ENCODE measurements at places on chromosomes 2 and 18.

DNA sequence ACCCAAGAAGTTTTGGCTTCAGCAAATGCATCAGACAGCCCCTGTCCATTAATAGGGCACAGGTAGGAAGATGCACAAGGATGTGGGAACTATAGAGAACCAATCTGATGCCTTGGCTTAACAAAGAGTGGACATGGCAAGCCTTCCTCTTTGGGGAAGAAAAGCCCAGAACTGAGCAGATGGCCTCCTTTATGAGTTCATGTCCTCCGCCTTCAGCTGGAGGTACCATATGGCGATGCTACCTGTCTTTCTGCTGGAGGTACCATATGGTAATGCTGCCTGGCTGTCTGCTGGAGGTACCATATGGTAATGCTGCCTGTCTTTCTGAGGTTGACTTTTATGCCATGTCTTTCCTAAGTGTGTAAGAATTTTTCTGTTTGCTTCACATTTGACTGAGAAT lies 6.0 kb downstream of the RETREG2 start:
- DNase-seq = no peak

- no peak for DNase-seq
Measured at GRCh38 chr2:218017211-218018053, 14.6 kb upstream of the TNS1 start.

GRCh38 chr2:191859681-191860080 lies 12.8 kb upstream of the CAVIN2 start:
- no peak for DNase-seq

DNA sequence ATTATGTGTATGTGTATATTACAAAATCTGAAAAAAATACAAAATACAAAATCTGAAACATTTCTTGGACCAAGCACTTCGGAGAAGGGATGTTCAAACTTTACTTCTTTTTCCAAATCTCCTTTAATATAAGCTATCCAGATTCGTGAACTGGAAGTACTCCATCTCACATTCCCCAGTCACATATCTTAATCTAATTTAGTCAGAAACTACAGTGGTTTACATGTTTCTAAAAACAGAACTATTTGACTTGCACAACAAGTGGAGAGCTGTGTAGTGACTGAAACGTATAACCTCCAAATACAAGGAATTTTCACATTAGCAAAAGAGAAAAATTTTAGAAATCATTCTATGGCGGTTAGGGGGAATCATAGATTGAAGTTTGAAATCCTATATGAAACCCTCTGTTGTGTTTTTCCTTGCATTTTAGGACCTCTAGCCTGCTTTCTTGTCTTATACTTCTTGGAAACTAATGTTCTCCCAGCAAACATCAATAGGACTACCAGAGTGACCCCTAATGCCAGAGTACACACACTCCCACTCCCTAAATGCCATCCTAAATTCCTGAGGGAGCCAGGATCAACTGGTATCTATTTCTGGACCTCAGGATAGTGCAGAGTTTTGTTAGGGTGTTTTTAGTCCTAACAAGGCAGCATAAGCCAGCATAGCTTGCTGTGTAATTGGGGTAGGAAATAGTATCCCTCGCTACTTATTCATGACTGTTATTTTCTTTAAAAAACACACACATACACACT lies 30.2 kb upstream of the ROCK1 start:
- DNase-seq = no peak

DNA sequence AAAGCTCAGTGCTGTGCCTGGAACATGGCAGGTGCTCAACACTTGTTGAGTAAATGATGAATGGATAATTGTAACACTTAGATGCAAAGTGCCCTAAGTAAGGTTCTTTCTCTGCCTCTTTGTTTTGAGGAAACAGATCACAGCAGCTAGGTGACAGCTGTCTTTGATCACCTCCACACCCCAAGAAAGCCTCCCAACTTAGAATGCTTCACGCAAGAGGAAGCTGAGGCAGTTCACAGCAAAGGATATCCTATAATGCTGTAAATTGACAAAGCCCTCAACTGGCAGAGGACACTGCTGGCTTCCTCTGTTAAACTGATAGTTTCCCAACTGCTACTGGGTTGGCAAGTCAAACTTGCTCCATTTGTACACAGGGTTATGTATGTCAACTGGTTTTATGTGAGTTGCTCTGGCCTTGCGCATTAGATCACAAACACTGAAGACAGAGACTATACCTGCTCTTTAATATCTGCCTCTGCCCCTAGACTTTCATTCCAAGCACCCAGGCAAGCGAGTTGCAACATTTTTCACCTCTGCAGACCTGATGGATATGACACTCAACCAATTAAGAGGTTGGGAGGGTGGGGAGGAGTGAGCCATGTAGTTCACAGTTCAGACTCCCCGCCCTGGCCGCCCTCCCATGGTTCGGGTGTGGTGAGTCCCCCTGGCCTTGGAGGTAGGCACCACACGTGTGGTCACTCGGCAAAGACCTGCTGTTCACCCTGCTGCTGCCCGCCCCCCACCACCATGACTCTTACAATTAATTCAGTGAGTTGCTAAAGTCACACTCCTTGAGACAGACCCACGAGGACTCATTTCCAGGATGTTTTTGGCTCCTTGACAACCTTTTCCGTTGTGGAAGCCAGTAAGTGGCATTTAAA lies 4.8 kb upstream of the MALL start:
- DNase-seq = no peak

GRCh38 chr2:9310377-9310776 lies 103.8 kb downstream of the ASAP2 start:
- DNase-seq = no peak

GRCh38 chr2:102788216-102788884 lies 26.5 kb downstream of the TMEM182 start:
- no peak for DNase-seq
